A549 (cell line): ENCODE measurements at places on chromosomes 5 and 9. TPM values are rescaled to one million over a fixed set of nuclear protein-coding genes. Genes with fewer than 3 reads are reported as not detected.

- DNase-seq, result no peak
Observed at GRCh38 chr9:6564868-6565267, 80.7 kb downstream of the GLDC start.

DNA sequence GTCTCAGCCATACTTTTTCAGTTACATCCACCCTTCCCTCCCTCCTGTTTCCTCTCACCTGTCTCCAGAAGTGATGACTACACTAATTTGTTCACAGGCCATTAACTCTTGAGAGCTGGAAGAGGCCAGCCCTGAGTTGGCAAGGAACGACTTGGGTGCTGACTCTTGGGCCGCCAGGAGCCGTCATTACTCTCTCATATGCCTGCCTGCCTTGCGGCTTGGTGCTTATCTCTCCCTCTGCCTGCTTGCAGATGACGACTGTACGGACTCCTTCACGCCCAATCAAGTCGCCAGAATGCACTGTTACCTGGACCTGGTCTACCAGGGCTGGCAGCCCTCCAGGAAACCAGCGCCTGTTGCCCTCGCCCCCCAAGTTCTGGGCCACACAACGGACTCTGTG is 66.1 kb downstream of the PAPPA start:
- no peak for DNase-seq

DNA sequence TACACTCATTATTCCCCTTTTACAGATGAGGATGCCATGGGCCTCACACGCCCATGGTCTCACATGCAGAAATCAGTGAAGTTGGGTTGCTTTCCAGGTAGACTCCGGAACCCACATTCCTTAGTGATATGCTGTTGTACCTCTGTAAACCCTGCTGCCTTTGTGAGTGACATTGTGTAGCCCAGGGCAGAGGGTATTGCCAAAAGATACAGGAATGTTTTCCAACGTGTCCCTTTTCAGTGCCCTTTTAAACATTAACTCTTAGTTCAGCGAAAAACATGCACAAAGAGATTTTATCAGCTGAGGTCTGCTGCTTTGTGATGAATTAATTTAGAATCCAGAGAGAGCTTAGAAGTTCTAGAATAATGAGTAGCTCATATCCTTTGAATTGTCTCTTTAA is 38.3 kb upstream of the TRMT10B start:
- DNase-seq, result no peak

DNM1 gene
- polyA plus RNA-seq, result 99.8 to 139 TPM (median 136 TPM) in 3 replicates
